ENCODE measurements at places on chromosomes 16 and 17. TPM values are rescaled to one million over a fixed set of nuclear protein-coding genes. Genes with fewer than 3 reads are reported as not detected.

- H3K4me3 ChIP-seq: no peak overlapping the region
- no peaks in the 10 kb centered on the region for H3K4me1 ChIP-seq
- no peak for DNase-seq
- peaks cover 11% of the 10 kb centered on the region for H3K27me3 ChIP-seq
Observed at GRCh38 chr17:1315891-1316403, 36.5 kb downstream of the TRARG1 start.

HS3ST3A1 gene
- total RNA-seq: not detected

SLC16A6 gene
- 10.2 TPM for total RNA-seq

MARCHF10 gene
- not detected for total RNA-seq

- no peak for DNase-seq
- H3K4me3 ChIP-seq: no peak overlapping the region
- no peaks in the 10 kb centered on the region for H3K4me1 ChIP-seq
- H3K27me3 ChIP-seq: peaks cover 3% of the 10 kb centered on the region
Observed at GRCh38 chr17:14942526-14943190, 322.5 kb downstream of the PMP22 start.

- no peak overlapping the region for H3K27ac ChIP-seq
- no peak for DNase-seq
- peaks cover 52% of the 10 kb centered on the region for H3K4me1 ChIP-seq
- H3K4me3 ChIP-seq: peak overlapping the region; percentile 41
Observed at GRCh38 chr16:80997964-80998620, 8.6 kb downstream of the CMC2 start.

DCAF7 gene
- total RNA-seq: 103 TPM

GPR142 gene
- not detected for total RNA-seq

GRCh38 chr16:23896832-23897821 is 61.3 kb downstream of the PRKCB start:
- H3K4me1 ChIP-seq: peaks cover 90% of the 10 kb centered on the region
- no peak for DNase-seq

DNA sequence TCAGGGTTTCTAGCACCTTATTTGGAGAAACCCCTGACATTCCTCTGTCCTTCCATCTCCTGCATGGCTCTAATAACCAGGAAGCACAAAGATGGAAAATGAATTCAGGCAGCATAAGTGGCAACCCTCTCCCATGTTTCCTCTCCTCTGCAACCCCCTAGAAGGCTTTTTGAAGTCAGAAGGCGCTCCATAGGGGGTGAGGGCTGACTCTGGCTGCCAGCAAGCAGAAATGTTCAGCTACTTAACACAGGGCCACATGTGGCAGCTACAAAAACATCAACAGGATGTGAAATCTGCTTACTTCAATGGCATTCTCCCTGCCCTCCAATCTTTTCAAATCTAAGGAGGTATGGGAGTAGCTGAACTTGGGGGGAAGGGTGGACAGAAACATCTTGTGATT is 55.2 kb upstream of the IRX5 start:
- H3K4me1 ChIP-seq: no peaks in the 10 kb centered on the region
- H3K36me3 ChIP-seq: no peaks in the 10 kb centered on the region
- no peak overlapping the region for H3K4me3 ChIP-seq

DNA sequence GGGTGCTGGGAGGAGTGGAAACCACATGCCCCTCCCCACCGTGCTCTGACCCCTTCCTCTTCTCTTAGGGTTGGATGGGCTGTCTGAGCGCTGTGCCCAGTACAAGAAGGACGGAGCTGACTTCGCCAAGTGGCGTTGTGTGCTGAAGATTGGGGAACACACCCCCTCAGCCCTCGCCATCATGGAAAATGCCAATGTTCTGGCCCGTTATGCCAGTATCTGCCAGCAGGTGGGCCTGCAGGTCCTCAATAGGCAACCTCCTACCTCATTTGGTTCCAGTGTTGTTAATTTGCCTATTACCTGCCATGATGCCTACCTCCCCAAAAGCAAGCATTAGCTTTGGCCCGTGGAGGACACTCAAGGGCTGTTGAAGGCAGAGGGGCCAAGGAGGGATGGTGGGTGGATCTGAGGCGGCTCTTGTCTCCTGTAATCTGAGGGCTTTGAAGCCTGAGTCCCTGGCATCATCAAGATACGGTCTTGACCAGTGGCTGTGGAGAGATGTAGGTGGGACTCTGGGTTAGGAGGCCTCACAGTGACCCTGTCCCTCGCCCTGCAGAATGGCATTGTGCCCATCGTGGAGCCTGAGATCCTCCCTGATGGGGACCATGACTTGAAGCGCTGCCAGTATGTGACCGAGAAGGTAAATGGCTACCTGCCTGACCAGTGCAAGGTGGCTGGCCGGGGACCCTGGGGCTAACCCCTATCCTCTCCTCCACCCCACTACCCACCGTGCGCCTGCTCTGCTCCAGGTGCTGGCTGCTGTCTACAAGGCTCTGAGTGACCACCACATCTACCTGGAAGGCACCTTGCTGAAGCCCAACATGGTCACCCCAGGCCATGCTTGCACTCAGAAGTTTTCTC is 3.4 kb downstream of the ALDOA start:
- H3K27ac ChIP-seq: peak overlapping the region; percentile 46
- DNase-seq: peak; percentile 48

GRCh38 chr17:3843935-3844516 is 2.0 kb downstream of the NCBP3 start:
- DNase-seq: no peak
- H3K27ac ChIP-seq: no peak overlapping the region
- H3K27me3 ChIP-seq: no peaks in the 10 kb centered on the region
- H3K4me3 ChIP-seq: peak overlapping the region; percentile 92

DNA sequence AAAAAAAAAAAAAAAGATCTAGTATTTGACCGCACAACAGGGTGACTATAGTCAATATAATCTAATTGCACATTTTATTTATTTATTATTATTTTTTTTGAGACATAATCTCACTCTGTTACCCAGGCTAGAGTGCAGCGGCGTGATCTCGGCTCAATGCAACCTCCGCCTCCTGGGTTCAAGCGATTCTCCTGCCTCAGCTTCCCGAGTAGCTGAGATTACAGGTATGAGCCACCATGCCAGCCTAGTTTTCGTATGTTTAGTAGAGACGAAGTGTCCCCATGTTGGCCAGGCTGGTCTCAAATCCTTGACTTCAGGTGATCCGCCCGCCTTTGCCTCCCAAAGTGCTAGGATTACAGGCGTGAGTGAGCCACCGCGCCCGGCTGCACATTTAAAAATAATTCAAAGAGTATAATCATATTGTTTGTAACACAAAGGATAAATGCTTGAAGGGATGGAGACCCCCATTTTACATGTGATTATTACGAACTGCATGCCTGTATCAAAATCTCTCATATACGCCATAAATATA is 794 bp downstream of the ANKS3 start:
- H3K27ac ChIP-seq: peak overlapping the region; percentile 61
- no peak for DNase-seq
- H3K36me3 ChIP-seq: peaks cover 23% of the 10 kb centered on the region
- H3K27me3 ChIP-seq: no peaks in the 10 kb centered on the region

Measured in activated B cell treated with CpG ODN at 0.5 μM for 24 hours (primary cell).